NCI-H2081 (cell line): ENCODE measurements at places on chromosomes 6 and 20.

DNA sequence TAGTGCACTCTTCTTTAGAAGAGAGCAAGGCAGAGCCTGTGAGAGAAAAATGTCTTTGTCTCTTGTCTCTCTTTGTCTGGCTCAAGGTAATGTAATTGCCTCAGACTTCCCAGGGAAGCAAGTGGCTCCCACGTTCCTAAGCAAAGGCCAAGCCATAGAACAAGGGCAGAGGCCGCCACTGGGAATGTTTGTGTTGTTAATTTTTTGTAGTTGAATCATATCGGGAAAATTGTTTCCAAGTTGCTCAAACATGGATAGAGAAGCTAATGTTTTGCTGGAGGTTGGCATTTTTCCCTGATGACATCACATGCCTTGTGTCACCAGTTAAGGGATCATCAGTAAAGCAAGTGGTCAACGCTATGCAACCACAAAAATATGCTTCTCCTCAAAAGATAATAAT, 211.5 kb upstream of the FOXA2 start:
- no peak for DNase-seq

DNA sequence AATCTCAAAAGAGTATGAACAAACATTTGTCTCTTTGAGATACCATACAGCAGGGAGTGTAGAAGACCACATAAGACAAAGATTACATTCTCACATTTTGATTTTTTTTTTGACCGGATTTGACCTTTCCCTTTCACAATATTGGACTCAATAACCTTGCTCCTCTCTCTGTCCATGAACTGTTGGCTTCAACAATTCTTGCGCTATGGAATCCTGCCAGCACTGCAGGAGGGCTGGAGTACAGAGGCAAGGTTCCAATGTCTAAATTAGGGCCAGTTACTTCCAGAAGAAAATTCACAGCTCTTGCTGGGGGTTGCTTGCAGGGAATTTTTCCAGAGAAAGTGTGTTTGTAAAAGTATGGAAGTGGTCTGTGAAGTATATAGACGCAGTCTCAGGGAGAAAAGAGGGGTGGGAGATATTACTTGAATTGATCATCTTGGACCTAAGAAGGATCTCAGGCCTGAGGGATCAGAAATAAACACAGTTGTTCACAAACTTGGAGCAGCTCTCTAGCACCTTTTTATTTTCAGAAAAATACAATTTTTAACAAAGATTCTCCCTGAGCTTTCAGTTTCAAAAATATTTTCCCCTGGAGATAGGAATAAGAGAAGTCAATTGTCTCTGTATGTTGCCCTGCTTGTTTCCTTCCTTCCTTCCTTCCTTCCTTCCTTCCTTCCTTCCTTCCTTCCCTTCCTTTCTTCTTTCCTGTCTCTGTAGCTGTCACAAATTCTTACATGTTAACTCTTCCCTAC, 765.9 kb downstream of the BCKDHB start:
- no peak for DNase-seq

DNA sequence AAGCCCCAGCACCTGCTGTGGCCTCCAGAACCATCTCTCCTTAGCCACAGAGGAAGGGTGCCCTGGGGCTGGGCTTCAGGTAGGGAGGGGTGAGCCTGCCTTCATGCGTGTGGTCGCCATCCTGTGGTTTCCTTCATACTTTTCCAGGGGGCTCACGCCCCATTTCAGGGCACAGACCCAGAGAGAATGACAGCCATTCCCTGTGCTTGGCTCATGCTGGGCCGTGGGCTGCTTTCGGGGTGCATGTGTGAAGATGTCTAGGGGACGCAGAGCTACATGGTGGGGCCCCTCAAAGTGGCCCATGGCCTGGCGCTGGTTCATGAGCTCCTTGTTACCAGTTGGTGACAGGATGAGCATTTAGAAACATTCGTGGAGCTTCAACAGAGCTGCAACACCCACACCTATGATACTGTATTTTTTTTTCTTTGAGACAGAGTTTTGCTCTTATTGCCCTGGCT, 190.3 kb upstream of the SLC24A3 start:
- DNase-seq: no peak

DNA sequence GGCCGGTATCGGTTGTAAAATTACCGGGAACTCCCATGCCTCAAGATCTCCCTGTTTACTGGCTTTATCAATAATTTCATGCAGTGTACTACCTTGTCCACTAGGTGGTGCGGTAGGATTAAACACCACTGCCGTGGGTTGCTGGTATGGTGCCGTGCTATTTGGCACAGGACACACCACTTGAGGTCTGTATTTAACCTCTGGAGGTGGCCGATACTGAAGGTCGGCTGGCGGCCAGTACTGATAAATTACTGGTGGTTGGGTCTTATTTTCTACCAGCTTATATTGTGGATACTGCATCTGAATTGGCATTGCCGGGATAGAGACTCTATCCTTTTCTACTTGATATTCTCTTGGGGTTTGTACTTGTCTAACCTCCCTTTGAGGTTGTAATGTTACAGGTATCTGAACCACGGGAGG, 14.3 kb upstream of the PTCRA start:
- DNase-seq: peak; percentile 84

GRCh38 chr6:36724514-36725390, 27.1 kb downstream of the RAB44 start:
- peak; percentile 67 for DNase-seq

- no peak for DNase-seq
Measured at GRCh38 chr20:54038961-54039360, 31.4 kb downstream of the BCAS1 start.

DNA sequence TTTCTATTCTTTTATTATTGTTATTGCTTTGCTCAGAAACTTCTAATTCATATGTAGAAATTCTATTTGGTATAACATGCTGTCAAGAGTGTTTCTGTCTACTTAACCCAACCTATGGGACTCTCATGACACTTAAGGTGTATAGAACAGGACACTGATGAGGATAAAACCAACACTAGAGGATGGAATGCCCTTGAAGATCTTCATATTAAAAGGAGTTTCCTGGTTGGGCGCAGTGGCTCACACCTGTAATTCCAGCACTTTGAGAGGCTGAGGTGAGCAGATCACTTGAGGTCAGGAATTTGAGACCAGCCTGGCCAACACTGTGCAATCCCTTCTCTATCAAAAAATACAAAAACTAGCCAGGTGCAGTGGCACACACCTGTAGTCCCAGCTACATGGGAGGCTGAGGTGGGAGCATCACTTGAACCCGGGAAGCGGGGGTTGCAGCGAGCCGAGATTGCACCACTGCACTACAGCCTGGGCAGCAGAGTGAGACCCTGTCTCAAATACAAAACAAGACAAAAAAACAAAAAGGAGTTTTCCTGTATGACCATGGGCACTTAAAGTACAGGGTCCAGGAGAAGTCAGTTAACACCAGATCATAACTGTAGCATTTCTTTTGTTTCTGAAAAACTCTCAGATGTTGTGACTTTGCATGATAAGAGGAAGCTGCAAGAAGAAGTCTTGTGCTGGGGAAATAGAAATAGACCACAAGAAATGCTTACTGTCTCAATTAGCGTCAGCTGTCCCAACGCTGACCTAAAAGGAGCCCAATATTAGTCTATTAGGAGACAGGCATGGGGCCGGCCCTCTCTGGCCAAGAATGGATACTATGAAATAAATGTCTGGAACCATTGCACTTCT, 38.9 kb upstream of the CD2AP start:
- no peak for DNase-seq

GRCh38 chr6:37200085-37200484, 30.1 kb downstream of the PIM1 start:
- no peak for DNase-seq

- DNase-seq: peak; percentile 61
Measured at GRCh38 chr6:82589509-82590206, 226.0 kb downstream of the TPBG start.

DNA sequence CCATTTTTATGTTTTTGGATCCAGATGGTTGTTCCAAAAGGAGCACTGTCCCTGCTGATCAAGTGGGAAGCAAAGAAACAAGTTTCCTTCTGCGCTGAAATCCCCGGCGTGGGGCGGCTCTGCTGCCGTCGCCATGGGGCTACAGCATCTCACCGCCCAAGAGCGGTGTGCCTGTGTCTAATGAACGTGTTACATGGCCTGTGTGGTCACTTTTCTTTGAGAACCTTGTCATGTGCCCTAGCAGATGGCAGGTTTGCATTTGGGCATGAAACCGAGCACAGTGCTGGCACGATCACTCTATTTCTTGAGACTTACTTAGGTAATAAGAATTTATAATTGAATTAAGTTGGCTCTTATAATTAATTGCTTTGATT, 51.9 kb downstream of the ZDHHC14 start:
- no peak for DNase-seq
